ENCODE measurements at places on chromosomes 13 and 19.

GRCh38 chr13:100827489-100828176 lies 153.0 kb upstream of the TMTC4 start:
- no peak for DNase-seq

DNA sequence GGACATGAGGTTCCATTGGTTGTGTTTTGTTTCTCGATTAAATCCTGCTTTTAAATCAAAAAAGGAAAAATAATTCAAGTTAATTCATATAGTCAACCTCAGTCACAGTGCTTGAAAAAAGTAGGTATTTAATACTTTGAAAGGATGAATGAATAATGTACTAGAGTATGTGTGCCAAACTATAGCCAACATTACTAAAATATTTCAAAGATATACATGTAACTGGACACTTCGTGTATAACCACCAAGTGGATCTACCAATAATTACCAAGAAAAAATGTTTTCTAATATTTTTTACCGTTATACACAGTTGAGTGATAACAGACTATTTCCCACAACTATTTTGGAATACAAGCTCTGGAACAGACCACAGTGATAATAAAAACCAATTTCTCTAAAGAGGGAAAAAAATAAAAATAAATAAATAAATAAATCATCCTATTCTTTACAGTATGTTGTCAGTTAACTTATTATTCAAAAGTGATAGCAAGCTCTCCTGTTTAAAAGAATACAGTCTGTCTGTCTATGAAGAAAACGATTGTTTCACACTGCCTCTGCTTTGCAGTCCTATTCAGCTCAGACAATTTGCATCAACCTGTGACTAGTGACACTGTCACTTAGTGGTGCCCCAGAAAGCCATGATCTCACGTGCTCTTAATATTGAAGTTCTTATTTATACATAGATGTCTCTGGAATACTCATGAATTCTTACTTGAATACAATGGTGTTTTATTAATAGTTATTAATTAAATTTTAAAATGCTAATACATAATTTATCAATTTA lies 58.2 kb downstream of the UBL3 start:
- no peak for DNase-seq

GRCh38 chr13:42280537-42280936 lies 8.6 kb downstream of the AKAP11 start:
- DNase-seq, result no peak

- DNase-seq, result no peak
Observed at GRCh38 chr13:113445791-113446487, 7.3 kb downstream of the ADPRHL1 start.

DNA sequence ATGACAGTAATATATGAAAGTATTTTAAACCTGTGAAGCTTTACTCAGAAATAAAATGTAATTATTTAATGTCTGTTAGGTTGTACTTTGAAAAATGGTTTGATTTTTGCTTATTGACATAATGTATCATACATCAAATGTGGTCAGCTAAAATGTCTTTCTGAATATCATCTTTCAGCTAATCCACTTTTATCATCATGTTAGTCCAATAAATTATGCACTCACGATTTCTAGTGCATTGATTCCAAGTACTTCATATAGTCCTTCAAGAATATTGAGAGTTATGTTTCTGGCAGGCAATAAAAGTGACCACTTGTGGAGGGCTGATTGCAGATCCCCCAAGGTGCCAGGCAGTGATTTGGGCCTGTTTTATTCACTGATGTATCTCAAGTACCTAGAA lies 1204.1 kb downstream of the OLFM4 start:
- DNase-seq, result no peak

DNA sequence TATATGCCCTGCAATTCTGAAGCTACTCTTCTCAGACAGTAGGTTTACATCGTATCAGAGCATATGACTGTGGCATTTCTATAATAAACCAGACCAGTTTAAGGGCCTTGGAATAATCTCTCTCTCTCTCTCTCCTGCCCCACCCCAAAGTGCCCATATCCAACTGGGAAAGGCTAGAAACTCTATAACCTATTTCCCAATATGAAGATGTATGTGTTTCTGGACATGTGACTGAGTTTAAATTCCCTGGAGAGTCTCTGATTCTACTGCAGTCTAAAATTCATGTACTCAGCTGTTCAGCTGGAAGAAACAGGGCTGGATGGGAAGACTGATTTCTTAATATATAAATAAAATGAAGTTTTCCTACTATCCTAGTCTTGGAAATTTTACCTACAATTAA lies 91.9 kb upstream of the MBNL2 start:
- no peak for DNase-seq

- DNase-seq, result no peak
Observed at GRCh38 chr19:55537741-55538111, 793 bp upstream of the SBK2 start.

DNA sequence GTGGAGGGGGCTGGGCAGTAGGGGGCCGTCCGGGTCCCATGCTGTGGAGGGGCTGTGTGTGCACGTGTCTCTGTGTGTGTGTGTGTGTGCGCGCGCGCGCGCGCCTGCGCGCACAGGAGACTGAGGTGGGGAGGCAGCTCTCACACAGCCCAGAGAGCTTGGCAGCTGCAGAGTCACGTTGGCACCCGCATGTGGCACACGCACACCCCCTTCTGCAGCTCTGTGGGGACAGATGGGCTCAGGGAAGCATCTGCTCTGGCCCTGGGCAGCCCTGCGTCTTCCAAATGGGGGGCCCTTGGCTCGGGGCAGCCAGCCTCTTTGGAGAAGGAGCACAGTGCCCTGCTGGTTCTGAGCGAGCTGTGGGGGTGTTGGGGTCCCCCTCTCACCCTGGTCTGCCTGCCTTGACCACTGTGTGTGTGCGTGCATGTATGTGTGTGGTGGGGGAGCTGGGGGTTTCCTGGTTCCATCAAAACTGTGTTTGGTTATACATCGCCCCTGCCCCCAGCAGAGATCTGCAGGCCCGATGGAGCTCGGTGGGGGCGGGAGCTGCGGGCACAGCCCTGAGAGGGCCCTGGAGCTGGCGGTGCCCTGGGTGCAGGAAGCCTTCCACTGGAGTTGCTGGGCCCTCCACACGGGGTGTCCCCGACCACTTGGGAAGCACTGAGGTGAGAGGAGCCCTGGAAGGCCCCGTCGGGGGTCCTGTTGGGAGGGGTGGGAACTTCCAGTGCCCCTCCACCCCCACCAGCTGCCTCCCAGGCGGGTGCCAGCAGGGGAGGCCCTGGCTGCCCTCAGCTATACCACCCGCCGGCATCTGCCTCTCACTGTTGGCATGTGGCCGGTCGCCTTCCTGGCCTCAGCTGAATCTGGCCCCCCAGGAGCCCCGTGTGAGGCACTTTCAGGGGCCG lies 67.1 kb downstream of the KDM4B start:
- DNase-seq, result no peak

DNA sequence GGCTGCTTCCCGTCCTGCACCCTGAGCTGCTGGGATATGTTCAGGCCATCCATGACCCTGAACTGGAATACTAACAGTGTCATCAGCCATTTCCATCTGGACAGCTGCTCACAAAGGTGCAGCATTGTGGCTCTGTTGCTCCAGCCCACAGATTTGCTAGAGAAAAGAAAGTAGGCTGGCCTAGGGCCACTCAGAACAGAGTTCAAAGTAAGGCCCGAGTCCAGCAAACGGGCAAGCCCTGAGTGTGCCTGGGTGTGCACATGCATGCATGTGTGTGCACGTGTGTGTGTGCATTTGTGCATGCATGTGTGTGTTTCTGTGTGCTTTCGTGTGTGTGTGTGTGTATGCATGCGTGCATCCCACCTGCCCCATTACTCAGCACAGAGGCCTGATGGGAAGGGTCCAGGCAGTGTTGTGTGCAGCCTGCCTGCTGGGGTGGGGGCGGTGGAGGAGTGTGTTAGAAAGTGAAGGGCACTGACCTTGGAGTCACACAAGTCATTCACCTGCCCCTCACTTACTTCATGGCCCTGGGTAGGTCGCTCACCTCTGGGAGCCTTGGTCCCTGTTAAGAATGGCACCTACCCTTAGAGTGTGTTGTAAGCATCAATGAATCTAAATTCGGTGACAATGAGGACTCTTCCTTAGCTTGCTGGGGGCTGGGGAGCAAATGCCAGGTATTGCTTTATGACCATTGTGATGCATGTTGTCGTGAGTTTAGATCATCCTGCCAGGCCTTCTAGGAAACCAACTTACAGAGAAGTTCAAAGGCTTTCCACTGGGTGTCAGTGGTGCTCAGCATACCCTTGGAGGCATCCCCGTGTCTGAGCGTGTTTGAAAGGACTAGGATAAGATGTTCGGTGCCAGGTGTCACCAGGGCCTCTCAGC lies 53.2 kb downstream of the GPR12 start:
- peak; percentile 36 for DNase-seq

- DNase-seq, result no peak
Observed at GRCh38 chr13:77510156-77510555, 25.4 kb upstream of the SCEL start.

GRCh38 chr13:50794226-50794625 lies 49.3 kb downstream of the DLEU7 start:
- no peak for DNase-seq

DNA sequence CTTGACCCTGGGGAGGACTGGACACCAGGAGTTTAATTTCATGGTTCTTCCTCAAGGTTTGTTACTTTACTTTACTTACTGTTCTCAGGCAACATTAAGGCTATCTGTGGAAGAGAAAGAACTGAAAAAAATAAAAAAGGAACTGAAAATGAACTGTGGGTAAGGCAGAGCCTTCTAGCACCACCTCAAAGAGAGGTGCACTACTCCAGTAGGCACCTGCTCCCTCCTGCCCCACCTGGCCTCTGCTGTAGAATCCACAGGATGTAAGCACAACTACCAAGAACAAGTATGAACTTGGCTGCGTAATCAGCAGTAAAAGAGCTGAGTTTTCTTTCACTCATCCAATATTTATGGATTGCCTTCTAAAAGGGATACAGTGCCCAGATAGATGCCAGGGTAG lies 12.2 kb downstream of the ZNF112 start:
- peak; percentile 87 for DNase-seq

DNA sequence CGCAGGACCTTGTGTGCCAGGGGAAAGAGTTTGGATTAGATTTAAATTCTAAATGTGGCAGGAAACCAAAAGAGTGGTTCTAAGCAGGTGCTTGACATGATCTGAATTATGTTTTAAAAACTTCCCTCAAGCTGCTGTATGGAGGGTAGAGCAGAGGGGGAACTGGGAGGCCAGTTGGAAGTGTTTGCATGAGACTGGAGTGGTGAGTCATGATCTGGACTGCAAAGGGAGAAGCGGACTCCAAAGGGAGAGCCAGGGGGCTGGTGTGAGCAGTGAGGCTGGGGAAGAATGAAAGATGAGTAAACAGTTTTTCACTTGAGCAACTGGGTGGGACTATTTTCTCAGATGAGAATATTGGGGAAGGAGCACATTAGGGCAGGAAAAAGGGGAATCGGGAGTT lies 206.1 kb downstream of the DNAJC15 start:
- DNase-seq, result no peak

GRCh38 chr13:105442040-105442439 lies 1093.4 kb downstream of the EFNB2 start:
- DNase-seq, result no peak

DNA sequence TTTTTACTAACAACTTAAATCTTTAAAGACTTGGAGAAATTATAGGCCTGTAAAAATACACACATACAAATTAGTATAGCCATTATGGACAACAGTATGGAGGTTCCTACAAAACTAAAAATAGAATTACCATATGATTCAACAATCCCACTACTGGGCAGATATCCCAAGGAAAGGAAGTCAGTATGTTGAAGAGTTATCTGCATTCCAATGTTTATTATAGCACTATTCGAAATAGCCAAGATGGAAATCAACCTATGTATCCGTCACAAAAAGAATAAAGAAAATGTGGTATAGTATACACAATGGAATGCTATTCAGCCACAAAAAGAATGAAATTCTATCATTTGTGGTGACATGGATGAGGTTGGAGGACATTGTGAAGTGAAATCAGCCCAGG lies 37.2 kb downstream of the SLITRK1 start:
- no peak for DNase-seq
